AG08396 (cell line): ENCODE measurements at places on chromosomes 13 and 19.

DNA sequence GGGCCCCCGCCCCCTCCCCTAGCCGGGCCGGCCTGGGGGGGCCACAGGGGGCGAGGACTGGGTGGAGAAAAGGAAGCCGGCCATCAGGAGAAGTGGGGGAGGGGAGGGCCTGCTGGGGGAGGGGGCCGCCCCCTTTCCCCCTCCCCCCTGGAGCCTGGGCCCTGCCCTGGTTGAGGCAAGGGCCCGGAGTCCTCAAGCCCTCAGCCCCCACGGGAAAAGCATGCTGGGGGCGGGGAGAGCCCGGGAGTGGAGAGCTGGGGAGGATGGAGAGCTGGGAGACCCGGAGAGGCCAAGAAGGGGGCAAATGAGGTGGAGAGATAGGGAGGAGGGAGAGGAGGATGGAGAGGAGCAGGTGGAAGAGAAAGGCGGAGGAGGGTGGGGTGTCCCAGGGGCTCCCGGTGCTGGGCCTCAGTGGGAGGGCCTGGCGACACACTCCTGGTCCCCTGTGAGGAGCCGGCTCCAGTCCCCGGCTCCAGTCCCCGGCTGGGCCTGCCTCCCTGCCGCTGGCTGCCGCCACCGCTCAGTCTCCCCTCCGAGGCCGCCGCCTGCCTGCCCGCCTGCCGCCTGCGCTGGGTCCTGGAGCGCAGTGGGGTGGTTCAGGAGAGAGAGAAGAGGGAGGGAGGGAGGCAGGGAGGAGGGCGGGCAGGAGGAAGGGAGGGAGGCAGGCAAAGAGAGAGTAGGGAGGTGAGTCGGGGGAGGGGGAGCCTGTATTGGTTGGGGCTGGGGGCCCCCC, at the start of gene GRIK5:
Gene GRIK5 (minus strand): TSS at position 588 of the 733 bp plus-strand sequence. CDS start 4,436 bp downstream, outside the sequence.
- DNase-seq: no peak

DNA sequence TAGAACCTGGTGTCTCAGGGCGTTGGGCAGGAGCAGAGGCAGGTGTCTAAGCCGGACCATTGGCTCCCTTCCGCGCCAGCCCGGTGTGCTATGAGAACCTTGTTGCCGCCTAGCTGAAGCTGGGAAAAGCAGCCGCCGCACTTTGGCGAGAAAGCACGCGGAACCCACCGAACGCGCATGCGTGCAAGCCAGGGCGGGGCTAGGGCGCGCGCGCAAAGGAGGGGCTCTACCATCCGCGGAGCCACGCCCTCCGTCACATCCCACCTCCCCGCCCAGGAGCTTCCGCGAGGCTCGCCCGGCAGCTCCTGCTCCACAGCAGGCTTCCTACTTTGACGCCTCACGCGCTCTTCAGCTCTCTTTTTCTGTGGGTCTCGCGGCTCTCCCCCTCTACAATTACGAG, 51.3 kb downstream of the WDR87 start:
- DNase-seq: peak; percentile 72

GRCh38 chr13:38090913-38091312, 221.3 kb upstream of the TRPC4 start:
- no peak for DNase-seq

DNA sequence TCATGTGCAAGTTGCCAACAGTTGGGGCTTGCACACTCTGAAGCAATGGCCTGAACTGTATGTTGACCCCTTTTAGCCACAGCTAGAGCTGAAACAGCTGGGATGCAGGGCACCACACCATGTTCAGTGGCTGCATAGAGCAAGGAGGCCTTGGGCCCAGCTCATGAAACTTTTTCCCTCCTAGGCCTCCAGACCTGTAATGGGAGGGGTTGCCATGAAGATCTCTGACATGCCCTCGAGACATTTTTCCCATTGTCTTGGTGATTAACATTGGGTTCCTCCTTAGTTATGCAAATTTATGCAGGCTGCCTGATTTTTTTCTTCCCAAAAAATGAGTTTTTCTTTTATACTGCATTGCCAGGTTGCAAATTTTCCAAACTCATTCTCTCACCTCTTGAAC, 165.1 kb upstream of the PRR20A start:
- DNase-seq: no peak

- no peak for DNase-seq
Observed at GRCh38 chr19:13284929-13285928, 135.0 kb downstream of the IER2 start.

DNA sequence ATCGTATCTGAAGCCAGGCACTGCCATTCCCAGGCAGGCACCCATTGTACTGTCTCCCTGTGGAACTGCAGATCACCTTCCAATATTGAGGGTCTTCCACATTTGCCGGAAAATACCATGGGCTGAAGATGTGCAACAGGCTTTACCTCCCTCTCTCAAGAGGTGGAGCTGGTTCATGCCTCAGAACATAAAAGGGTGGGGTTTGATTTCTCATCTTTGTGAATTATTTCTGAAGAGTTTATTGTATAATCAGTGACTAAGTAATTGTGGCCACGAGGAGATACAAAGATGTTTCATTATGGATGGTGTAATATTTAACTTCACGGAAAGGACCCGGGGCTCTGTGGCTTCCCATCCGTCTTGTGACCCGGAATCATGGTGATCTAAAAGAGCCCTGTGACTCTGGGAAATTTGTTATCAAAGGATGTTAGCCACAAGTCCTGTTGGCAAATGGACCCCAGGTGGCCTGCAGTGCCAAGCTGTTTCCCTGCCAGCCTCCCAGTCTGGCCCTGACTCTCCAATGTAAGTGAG, 230.5 kb downstream of the LACC1 start:
- DNase-seq: no peak

DNA sequence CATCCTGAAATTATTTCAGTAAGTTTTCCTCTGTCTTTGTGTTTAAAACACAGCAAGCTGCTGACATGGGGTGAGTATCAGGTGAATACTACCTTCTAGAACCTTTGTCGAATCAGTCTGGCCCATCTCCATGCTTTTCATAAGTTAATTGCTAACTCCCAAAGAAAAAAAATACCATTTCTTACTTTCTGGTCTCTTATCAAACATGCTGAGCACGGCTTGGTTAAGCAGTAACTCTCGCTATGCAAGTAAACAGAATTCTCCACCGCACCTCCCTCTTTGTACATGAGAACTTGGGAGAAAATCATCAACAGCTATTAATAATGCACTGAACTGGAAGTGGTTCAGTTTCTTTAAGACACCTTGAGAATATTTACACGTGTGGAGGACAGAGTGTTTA, 88.6 kb downstream of the FGF9 start:
- DNase-seq: no peak

- no peak for DNase-seq
Observed at GRCh38 chr13:109026266-109026665, 396.9 kb downstream of the MYO16 start.

DNA sequence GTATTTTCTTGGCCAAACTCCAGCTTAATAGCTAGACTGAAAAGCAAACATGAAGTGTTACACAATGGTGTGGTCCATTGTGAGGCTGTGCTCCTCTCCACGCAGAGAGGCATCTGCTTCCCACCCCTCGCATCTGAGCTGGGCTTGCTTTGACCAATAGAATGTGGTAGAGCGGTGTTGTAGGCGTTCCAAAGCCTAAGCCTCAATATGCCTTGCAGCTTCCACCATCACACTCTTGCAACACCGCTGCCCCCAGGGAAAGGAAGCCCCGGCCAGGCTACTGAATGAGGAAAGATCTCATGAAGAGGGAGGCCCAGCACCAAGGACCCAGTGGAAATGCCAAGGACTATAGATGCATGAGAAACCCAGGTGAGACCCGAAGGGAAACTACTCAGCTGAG, 9.4 kb downstream of the FLT1 start:
- DNase-seq: no peak

GRCh38 chr19:50368649-50369570, 3.5 kb upstream of the NAPSA start:
- peak; percentile 93 for DNase-seq

DNA sequence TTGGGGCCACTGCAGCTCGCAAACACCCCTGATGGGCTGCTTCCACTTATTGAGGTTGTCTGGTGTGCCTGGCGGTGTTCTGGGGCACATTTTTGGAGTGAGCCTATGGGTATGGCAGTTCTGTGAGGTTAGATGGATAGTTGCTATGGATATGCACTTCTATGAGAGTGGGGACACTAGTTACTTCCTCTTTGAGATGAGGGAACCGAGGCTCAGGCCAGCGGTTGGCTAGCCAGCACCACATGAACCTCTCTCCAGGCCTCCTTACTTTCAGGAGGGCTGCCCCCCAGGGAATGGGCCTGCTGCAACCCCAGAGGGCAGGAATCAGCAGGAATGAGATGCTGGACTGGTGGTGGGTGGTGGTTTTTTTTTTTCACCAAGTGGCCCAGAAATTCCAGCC, 13.5 kb upstream of the PRR19 start:
- DNase-seq: no peak

DNA sequence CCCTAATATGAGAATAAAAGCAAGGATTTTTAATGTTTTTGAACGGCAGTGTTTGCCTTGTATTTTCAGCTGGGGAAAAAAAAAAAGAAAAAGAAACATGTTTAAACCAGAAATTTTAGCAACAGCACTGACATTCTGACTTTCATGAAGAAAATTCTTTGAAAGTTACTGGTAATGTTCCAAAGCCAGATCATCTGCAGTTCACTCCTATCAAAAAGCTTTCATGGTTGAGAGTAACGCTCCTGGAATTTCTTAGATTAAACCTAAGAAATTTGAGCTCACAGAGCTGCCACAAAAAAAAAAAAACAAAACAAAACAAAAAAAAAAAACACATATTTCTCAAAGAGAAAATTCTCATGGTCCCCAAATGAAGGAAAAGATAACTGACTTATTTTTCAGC, 1106.7 kb downstream of the EFNB2 start:
- DNase-seq: no peak

DNA sequence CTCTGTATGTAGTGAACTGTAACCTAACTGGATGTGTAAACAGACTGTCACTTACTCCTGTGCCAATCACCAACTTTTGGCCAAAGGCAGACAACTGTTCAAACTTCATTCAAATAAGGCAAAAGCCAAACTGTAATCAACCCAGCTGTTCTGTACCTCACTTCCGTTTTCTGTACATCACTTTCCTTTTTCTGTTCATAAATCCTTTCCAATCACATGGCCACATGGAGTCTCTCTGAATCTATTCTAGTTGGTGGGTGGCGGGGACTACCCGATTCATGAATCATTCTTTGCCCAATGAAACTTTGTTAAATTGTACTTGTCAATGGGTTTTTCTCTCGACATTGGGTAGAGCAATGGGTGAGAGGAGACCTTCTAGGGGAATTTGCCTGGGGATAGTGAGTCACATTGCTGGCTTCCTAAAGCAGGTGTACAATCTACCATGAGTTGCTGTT, 178.3 kb upstream of the RFC3 start:
- no peak for DNase-seq

DNA sequence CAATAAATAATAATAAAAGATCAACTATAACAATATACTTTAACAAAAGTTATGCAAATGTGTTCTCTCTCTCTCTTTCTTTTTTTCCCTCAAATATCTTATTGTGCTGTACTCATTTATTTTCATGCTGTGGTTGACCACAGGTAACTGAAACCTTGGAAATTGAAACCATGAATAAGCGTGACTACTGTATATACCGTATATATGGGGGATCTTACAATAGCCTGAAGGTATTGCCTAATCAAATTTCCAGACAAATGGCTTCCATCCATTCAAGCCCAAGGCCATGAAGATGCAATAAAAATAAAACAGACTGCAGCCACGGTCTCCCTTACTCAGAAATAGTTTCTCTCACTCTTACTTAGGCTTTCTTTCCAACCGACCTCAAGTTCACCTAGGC, 98.3 kb downstream of the SLITRK6 start:
- DNase-seq: no peak

DNA sequence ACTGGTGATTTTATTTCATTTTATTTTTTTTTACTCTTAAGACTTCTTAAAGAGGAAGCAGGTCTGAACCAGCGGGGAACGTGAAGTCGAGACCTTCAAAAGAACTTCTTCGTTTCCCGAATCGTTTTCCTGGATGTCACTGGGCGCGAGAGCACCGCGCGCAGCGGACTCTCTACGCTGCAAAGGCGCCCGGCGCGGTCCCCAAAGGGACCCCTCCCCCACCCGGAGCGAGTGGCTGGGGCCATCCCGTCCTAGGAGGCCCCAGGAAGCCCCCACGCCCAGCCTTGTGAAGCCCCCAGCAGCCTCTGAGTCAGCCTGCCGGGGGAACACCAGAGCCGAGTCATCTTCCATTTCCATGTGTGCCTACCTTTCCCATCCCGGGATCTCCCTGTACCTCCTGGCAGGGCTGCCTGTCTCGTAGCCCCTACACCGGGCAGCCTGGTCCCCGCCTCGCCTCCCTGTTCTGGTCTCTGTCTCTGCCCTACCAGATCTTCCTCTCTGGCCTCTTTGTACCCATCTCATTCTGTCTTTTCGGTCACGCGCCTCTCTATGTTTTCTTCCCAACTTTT, 608 bp downstream of the CD70 start:
- DNase-seq: peak; percentile 12

DNA sequence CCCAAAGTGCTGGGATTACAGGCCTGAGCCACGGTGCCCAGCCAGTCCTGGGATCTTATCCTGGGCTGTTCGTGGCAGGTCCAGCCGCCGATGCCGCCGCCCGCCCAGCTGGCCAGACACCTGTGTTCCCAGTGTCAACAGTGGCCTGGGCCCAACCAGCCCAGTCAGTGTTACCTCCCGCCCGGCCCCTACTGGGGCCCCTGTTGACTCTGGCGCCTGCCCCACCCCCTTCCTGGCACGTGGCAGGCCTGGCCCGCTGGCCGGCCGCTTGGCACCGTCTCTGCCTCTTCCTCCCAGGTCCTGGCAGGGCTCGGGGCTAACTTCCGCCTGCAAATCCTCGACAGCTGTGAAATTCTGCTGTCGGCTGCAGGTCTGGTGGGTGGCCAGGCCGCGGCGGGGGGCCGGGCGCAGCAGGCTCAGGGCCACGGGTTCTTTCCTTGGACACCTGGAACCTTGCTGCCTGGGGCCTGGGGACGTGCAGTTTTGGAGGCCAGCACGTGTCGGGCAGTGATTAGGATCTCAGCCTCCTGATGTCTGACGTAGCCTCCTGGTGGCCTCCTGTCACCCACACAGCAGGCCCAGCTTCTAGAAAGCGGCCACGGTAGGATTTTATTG, 9.1 kb downstream of the ARID3A start:
- no peak for DNase-seq

GRCh38 chr13:76822698-76823267, 63.4 kb downstream of the KCTD12 start:
- peak; percentile 37 for DNase-seq

- DNase-seq: no peak
Observed at GRCh38 chr13:66567899-66568612, 662.1 kb downstream of the PCDH9 start.

- no peak for DNase-seq
Observed at GRCh38 chr13:91747186-91747585, 348.8 kb downstream of the GPC5 start.

DNA sequence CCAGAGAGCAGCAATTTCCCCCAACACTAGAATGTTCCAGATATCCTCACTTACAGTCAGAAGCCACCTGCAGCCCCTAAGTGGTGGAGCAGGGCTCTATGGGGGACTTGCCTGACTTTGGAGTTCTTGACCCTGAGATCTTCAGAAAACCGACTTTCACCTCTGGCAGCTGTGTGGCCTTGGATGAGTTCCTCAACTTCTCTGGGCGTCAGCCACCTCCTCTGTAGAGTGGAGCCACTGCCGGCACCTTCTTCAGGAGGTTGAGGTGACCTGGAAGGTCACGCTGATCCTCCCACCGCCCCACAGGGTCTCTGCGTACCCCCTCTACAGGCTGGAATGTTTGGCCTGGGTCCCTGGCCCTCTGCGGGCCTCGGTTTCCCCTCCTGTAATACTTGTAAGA, 7.1 kb upstream of the FUT5 start:
- DNase-seq: no peak
